Activated CD8-positive, alpha-beta T cell treated with anti-CD3 and anti-CD28 coated beads, Interleukin-2, amount 10 ng/mL, durations not matched to agents 7 days and 5 days (primary cell): ENCODE measurements at places on chromosomes 1 and 21.
A peak's percentile ranks its signal among the peaks of the same experiment; 100 is the strongest.

GRCh38 chr1:186997877-186998276, 169.1 kb downstream of the PLA2G4A start:
- H3K36me3 ChIP-seq = no peaks in the 10 kb centered on the region
- H3K4me3 ChIP-seq = no peak overlapping the region
- H3K27me3 ChIP-seq = no peaks in the 10 kb centered on the region

DNA sequence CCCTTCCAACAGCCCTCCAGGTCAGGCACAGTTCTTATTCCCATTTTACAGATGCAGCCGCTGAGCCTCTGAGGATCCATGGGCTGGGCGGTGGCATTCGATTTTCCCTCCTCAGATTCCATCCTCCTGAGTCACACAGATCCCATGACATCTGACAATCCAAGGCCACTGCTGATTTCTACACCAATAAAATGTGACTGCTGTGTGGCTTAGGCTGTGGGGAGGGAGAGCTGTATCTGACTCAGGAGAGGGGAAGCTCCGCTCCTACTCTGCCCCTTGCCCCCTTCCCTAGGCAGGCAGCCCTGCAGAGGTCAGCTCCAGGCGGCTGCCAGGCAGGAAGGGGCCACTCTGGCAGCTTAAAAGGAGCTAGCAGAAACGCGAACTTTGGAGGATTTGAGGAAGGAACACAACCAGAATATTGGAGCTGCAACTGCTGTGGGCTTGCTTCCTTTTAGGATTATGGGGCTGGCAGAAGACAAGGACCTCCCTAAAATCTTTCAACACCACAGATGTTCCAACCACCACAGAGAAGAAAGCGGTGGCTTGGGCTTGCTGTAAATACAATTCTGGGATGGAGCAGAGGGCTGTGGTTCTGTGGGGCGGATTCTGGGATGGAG, 50.0 kb downstream of the MRPL37 start:
- peak overlapping the region; percentile 69 for H3K27ac ChIP-seq
- peaks cover 21% of the 10 kb centered on the region for H3K4me1 ChIP-seq

DNA sequence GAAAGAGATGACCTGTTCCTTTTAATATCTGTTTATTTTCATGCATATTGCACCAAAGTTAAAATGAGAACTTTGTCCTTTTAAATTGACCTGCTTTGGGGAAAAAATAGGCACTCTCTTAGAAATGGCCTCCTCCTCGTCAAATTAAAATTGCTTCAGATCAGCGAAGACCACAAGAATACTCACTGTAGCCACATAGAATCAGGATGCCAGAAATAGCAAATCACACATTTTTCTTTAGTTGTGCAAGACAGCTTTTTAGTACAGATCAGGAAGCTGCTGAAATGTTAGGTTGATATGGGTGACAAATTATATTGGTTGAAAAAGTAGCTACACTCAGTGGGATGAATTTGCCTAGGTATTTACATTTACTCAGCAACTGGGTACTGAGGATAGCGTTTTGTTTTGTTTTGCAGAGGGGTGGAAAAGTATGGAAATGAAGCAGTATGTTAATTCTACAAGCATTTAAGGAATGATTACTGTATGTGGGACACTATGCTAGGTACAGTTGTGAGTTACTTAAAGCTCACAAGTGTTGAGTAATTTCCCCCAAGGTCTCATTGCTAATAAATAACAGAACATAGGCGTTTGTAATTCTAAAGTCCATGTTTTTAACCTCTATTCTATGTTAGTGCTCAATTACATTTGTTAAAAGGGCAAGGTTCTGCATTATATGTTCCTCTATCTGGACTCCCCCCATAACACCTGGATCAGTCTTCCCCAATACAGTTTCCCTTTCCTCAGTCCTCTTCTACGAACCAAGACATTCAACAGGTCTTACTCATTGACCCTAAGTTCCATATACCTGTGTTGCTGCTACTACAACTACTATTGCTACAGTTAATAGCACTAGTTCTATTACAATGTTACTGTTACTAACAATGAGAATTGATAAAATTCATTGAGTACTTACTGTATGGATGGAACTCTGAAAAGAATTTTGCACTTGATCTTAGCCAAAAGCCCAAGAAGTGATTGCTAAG, 99.4 kb upstream of the S1PR1 start:
- H3K27ac ChIP-seq = peak overlapping the region; percentile 83
- H3K4me3 ChIP-seq = peak overlapping the region; percentile 42
- DNase-seq = no peak
- peaks cover 12% of the 10 kb centered on the region for H3K36me3 ChIP-seq
- peaks cover 63% of the 10 kb centered on the region for H3K4me1 ChIP-seq
- H3K27me3 ChIP-seq = no peaks in the 10 kb centered on the region

DNA sequence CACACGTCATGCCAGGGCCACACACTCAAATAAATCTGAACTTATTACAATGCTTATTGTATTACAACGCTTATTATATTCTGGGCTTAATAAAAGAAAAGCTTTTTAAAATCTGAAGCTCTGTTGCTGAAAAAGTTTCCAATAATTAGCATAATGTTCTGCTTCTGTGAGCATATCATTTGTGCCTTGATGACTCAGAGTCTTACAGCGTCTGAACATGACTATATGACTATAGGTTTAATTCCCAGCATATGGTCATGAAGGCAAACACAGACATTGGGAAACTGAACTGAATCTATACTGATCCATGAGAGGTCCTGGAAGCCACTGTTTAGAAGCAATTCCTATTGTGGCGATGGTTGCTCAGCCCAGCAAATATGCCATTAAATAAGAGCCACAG, 66.3 kb downstream of the SIM2 start:
- H3K27ac ChIP-seq = no peak overlapping the region
- H3K27me3 ChIP-seq = no peaks in the 10 kb centered on the region
- no peaks in the 10 kb centered on the region for H3K4me1 ChIP-seq
- no peak for DNase-seq
- H3K36me3 ChIP-seq = no peaks in the 10 kb centered on the region
- H3K4me3 ChIP-seq = no peak overlapping the region

DNA sequence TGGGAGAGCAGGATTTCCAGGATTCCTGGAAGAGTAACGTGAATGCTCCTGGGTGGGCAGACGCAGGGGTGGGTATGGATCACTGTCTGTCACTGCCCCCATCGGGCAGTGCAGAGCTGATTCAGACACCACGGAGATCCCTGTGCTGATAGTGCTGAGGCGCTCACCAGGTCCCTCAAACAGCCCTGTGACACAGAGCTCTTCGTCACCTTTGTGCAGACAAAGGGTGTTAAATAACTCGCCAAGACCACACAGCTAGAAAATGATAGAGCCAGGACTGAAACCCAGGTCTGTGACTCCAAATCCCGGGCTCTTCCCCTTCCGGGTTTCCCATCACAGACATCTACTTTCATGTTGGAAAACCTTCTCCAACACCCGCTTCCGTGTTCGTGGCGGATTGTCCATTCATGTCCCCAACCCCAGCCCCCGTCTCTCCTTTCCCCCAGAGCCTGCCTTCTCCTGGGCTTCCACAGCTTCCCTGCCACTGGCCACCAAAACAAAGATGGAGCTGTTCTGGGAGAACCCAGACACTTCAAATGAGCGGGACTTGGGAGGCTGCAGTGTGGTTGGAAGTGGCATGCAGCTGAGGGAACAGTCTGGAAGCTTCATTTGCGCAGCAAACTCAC, 2.6 kb downstream of the EFHD2 start:
- H3K27ac ChIP-seq = peak overlapping the region; percentile 18
- peak; percentile 52 for DNase-seq
- H3K27me3 ChIP-seq = peaks cover 17% of the 10 kb centered on the region
- H3K36me3 ChIP-seq = peaks cover 44% of the 10 kb centered on the region
- peak overlapping the region; percentile 89 for H3K4me3 ChIP-seq

DNA sequence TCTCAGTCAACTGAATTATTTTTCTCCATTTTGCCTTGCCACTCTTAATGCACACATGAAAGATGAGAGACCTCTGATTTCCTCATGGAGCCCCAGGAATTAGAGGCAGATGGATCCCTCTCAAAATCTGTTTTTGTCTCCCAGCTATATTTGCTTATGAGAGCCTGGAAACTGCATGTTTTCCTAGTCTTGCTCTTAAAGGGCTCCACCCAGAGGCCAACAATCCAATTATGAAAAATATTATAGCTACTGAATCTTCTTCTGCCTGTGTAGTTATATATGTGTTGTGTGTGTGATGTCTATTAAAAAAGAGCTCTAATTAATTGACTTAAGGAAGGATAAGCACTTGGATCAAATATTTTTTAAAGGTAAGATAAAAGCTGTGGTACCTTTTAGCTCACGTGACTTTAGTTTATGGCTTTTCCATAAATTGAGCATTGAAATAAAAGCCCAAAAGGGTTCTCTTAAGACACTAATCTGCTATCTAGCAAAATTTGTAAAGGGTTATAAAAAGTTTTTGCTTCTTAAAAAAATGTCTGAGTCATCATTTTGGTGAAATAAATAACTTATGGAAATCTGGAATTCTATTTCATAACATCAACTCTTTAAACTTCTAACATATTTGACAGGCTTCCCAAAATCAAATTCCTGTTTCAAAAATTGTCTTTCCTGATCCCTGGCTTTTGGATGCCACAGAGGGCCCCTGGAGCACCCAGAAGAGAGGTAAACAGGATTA, 31.2 kb upstream of the TSPEAR start:
- no peak overlapping the region for H3K27ac ChIP-seq
- no peaks in the 10 kb centered on the region for H3K27me3 ChIP-seq
- no peak for DNase-seq

- no peaks in the 10 kb centered on the region for H3K4me1 ChIP-seq
- H3K36me3 ChIP-seq = no peaks in the 10 kb centered on the region
- DNase-seq = no peak
- peaks cover 15% of the 10 kb centered on the region for H3K27me3 ChIP-seq
- no peak overlapping the region for H3K4me3 ChIP-seq
Measured at GRCh38 chr1:236016782-236017400, 48.0 kb downstream of the NID1 start.

GRCh38 chr1:25673456-25673855, 56.9 kb downstream of the MAN1C1 start:
- H3K27me3 ChIP-seq = peaks cover 42% of the 10 kb centered on the region
- H3K36me3 ChIP-seq = peaks cover 48% of the 10 kb centered on the region

DNA sequence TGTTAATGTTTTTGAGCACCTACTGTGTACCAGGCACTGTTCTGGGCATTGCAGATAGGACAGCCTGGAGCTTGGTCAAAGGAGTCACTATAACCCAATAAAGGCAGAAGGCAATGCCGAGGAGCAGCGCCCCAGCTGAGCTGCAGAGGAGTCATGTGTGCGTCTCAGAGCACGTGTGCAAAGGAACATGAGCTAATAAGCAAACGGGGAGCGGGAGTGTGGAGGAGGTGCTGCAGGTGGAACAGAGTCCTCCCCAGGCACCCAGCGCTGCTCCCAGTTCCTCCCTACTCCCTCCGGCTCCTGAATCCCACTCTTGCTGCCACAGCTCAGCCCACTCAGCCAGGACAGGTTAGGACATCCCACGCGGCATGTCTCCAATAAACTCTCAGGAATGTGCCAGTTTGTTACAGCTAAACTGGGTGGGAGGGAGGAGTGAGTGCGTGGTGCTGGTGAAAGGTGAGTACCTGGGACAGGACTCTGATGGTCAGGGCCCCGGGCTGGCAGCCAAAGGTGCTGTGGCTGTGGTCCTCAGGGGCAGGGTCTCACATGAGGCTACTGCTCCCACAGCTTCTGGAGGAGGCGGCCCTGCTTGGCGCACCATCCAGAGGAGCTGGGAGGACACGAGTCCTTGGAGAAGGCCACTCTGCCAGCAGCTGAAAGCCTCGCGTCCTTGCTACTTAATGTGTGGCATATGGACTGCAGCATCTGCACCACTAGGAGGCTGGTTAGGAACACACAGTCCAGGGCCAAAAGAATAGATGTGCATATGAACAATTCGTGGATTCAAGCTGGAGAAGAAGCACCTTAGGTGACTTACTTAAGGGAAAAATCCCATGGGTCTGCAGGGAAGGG, 52.3 kb downstream of the GRIK3 start:
- no peak overlapping the region for H3K27ac ChIP-seq
- no peaks in the 10 kb centered on the region for H3K36me3 ChIP-seq
- H3K27me3 ChIP-seq = peaks cover 4% of the 10 kb centered on the region
- no peak for DNase-seq
- H3K4me3 ChIP-seq = no peak overlapping the region

DNA sequence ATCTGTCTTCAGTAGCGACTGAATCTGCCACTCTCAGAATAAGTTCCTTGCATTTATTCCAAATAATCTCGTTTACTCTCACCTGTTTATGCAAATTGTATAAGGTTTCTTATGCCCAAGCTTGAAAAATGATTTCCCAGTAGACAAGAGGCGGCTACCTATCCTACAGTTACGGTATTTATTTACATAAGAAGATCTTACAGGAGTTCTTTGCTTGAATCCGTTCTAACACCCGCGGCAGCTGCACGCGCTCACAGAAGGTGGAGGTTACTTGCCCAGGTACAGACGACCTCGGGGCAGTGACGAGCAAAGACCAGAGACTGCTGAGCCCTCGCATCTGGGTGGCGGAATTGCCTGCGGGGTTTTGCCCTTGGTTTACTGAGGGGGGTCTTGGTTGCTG, 79.9 kb downstream of the SKI start:
- H3K4me1 ChIP-seq = peaks cover 19% of the 10 kb centered on the region
- no peak overlapping the region for H3K4me3 ChIP-seq
- no peak overlapping the region for H3K27ac ChIP-seq
- no peak for DNase-seq

DNA sequence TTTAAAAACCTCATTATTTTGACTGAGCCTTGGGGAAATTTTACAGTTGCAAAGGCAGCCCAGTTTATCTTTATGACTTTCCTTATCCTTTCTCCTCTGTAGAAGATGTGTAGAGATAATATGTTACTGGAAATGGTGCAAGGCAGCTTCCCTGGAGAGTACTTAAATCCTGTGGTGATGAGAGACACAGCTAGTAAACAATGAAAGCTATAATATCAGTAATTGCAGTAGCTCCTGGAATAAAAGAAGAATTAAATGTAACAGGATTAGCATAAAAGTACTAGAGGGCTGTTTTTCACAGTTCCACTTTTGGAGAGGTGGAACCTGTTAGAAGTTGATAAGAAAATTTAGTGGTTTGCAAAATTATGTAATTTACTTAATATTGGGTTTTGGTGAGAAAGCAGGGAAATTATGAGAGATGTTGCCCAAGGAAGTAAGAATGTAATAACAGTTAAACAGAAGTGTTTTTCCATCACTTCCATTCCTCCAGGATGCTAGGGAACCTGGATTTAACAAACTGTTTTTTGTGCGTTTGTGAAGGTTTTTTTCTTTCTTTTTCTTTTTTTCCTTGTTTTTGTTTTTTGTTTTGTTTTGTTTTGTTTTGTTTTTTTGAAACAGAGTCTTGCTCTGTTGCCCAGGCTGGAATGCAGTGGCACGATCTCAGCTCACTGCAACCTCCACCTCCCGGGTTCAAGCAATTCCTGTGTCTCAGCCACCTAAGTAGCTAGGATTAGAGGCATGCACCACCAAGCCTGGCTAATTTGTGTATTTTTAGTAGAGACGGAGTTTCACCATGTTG, 15.7 kb upstream of the EDEM3 start:
- no peak for DNase-seq
- peaks cover 6% of the 10 kb centered on the region for H3K27me3 ChIP-seq
- H3K36me3 ChIP-seq = no peaks in the 10 kb centered on the region
- H3K4me1 ChIP-seq = no peaks in the 10 kb centered on the region
- H3K27ac ChIP-seq = no peak overlapping the region
- no peak overlapping the region for H3K4me3 ChIP-seq
